Activated CD4-positive, alpha-beta T cell treated with anti-CD3 and anti-CD28 coated beads, Interleukin-2, amount 10 ng/mL, durations not matched to agents 7 days and 5 days (primary cell): ENCODE measurements at places on chromosomes 11 and 22. TPM values are rescaled to one million over a fixed set of nuclear protein-coding genes. Genes with fewer than 3 reads are reported as not detected.

MIAT gene
- 37.8 TPM for total RNA-seq

C22orf23 gene
- total RNA-seq: 0.23 TPM

OTOG gene
- total RNA-seq: not detected

LSP1 gene
- 687 TPM for total RNA-seq

OR8D1 gene
- not detected for total RNA-seq

AQP11 gene
- not detected for total RNA-seq

BTG4 gene
- not detected for total RNA-seq

SEZ6L gene
- total RNA-seq: not detected

POU2AF3 gene
- not detected for total RNA-seq

CD3E gene
- total RNA-seq: 680 TPM

SART1 gene
- 79.6 TPM for total RNA-seq

GAL gene
- total RNA-seq: not detected

FAT3 gene
- not detected for total RNA-seq

BBOX1 gene
- total RNA-seq: not detected

SELENOH gene
- total RNA-seq: 181 TPM

CSF2RB gene
- total RNA-seq: 0.58 TPM

DMC1 gene
- 12.3 TPM for total RNA-seq

SLC15A3 gene
- 4.2 TPM for total RNA-seq

PTDSS2 gene
- total RNA-seq: 22.7 TPM

PLAAT4 gene
- total RNA-seq: 137 TPM

RNF26 gene
- total RNA-seq: 38.3 TPM

MFRP gene
- total RNA-seq: not detected

PLAAT5 gene
- total RNA-seq: not detected

OR8G1 gene
- total RNA-seq: not detected

ZNF70 gene
- 2.0 TPM for total RNA-seq

C11orf21 gene
- 66.4 TPM for total RNA-seq

XRCC6 gene
- total RNA-seq: 283 TPM

SLC6A5 gene
- total RNA-seq: not detected

MMP10 gene
- not detected for total RNA-seq

VSIG10L2 gene
- not detected for total RNA-seq

MS4A2 gene
- not detected for total RNA-seq

CARD18 gene
- total RNA-seq: not detected
